ENCODE measurements at places on chromosomes 11 and 22.

DNA sequence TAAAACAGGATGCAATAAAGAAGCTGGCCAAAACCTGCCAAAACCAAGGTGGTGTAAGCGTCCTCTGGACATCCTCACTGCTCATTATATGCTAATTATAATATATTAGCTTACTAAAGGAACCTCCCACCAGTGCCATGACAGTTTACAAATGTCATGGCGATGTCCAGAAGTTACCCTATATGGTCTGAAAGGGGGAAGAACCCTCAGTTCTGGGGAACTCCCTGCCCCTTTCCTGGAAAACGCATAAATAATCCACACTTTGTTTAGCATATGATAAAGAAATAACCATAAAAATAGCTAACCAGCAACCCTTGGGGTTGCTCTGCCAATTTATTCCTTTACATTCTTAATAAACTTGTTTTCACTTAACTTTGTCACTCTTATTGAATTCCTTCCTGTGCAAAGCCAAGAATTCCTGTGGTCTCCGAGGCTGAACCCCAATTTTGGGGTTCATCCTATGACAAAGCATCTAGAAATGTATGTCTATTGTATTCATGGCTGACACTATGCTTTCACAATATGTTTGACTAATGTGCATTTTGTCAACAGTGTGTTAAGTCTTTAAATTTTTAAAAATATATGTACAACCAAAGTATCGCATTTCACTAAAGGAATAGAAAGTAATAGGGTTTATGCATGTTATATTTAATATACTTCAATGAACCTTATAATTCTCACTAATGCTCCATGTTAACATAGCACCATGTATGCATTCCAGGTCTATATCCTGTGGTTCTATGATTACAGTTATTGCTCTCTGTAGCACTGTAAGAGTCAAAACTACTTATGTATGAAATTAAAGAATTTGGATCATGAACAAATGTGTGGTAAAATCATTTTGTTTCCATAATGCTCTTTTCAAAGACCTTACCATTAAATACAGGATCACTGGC, 25.1 kb downstream of the LGR4 start:
- DNase-seq = no peak

- DNase-seq = no peak
These were observed 21.3 kb upstream of the OR52M1 start for GRCh38 chr11:4523666-4524065.

GRCh38 chr11:23688835-23689234, 808.0 kb upstream of the LUZP2 start:
- no peak for DNase-seq

DNA sequence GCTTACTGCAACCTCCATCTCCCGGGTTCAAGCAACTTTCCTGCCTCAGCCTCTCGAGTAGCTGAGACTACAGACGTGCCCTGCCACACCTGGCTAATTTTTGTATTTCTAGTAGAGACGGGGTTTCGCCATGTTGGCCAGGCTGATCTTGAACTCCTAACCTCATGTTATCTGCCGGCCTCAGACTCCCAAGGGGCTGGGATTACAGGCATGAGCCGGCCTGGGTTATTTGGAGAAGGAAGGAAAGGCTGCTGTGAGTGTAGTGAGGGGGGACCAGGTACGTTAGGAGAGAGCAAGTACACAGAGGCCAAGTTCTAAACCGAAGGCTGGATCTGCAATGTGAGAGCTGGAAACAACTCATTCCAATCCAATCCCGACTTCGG, 453 bp downstream of the BATF2 start:
- DNase-seq = no peak

DNA sequence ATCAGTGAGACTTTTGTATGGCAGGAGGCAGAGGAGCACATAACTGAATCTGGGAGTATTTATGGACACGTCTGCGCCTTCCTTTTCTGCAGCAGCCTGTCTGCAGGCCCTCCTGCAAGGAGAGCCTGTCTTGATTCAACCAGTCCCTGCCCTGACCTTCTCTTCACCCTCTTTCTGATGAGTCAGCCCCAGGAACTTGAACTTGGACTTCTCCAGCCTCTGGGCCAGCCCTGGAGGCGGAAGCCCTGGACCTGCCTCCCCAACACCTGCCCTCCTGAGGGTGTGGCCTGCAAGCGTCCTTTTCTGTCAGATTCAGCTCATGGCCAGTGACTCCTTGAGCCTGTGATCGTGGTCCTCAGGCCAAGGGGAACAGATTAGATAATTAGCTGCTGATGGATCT, 20.0 kb downstream of the DAGLA start:
- no peak for DNase-seq

GRCh38 chr11:71200761-71201160, 51.6 kb downstream of the SHANK2 start:
- no peak for DNase-seq

DNA sequence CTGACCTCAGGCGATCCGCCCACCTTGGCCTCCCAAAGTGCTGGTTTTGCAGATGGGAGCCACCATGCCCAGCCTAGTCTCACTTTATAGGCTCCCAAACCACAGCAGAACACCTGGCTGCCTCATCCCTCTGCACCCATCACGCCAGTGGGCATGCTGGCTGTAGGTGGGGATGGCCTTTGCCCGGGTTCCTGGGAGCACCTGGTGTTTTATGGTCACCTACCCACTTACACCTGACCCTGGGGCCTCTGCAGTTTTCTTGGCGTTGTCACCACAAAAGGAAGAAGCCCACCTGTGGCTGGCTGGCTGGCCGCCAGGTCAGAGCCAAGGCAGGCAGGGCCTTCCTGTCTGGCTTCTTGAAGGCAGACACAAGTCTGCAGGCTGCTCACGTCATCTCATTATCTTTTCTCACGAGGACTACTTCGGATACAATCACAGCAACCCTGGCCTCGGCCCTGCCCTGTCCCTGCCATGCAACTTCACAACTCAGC, 8.2 kb downstream of the RRP7A start:
- DNase-seq = no peak

GRCh38 chr11:131979364-131979763, 608.9 kb downstream of the NTM start:
- no peak for DNase-seq

- no peak for DNase-seq
These were observed 86.8 kb downstream of the PRMT3 start for GRCh38 chr11:20474176-20474881.

- no peak for DNase-seq
These were observed 51.7 kb upstream of the RTL6 start for GRCh38 chr22:44549701-44550100.

DNA sequence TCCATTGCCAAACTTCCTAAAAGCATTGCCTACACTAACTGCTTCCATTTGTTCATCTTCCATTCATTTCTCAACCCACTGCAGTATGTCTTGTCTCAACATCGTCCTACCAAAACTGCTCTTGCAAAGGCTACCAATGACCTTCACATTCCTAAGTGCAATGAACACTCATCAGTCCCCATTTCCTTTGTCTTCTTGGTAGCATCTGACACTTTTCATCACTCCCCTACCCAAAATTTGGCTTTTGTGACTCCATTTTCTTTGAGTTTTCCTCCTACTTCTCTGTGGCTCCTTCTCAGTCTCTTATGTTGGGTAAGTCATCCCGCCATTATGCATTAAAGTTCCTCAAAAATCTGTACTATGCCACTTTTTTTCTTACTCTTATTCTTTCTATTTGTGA, 135.4 kb downstream of the CCDC81 start:
- DNase-seq = no peak

GRCh38 chr22:24474221-24474620, 20.9 kb upstream of the UPB1 start:
- no peak for DNase-seq

DNA sequence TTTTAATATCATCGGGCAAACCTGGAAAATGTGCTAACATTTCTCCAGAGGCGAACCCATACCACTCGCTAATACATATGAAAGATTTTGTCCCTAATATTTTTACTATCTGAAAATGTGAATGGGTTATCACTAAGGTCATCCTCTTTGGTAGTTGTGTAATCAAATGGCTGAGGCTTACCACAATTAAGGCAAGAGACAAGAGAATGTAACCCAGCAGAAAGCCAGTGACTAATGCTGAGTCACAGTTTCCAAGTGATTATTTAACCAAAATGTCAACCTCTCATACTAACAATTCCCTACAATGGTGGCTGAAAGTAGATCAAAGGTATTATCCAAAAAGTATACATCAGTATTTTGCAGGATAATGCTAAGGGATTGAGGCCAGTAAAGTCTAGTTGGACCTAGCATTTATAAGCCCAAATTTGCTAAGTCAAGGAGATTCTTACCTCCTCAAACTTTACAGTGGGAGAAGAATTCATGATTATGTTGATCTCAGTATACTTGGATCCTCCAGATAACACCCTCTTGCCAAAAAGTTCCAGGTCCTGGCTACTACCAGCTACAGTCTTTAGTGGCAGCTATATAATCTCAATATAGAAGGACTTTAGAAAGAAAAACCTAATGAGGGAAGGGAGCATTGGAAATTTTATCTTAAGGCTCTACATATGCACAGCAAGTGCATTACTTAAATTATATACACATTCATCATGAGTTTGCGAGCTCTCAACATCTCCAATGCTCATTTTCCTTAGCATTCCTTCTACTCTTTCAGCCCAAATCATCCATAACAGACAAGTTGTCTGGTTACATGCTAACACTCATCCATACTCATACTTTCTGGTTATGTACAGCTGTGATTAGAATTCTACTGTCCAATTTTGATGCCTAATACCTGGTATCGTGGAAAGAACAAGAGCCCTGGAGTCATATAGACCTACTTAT, 25.4 kb downstream of the SIK3 start:
- no peak for DNase-seq

- DNase-seq = no peak
These were observed 39.3 kb upstream of the RFPL3 start for GRCh38 chr22:32318361-32318760.

- no peak for DNase-seq
These were observed 234.1 kb downstream of the KIRREL3 start for GRCh38 chr11:126766440-126766839.
